Activated naive CD8-positive, alpha-beta T cell treated with anti-CD3 and anti-CD28 coated beads for 36 hours (primary cell): ENCODE measurements at places on chromosomes 5 and 9.

DNA sequence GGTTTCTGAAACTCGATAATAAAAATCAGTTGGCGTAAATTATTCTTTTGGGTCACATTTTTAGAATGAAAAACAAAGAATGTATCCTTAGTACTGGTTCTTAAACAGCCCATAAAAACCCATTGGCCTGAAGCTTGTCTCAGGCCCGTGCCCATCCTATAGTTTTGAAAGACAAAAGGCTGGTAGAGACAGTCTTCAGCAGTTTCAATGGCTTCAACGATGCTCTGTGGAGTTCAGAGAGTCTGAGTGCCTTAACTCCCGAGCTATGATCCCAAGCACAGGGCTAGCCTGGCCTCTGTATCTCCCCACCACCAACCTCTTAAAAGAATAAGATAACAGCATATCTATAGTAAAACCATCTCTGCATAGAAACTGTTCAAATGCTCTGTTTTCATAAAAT is 595.0 kb downstream of the CDH12 start:
- DNase-seq: no peak

- no peak for DNase-seq
Observed at GRCh38 chr9:71908825-71909224, 2.2 kb downstream of the ABHD17B start.

DNA sequence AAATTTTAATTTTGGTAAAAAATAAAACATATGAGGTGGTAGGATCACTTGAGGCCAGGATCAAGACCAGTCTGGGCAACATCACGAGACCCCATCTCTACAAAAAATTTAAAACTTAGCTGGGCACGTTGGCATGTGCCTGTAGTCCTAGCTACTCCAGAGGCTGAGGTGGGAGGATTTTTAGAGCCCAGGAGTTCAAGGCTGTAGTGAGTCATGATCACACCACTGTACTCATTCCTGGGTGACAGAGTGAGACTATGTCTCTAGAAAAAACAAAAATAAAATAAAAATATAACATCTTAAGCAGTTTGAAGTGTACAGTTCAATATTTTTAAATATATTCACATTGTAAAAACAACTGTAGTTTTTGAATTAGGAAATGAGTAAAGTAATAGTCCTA is 108.3 kb downstream of the SMIM15 start:
- no peak for DNase-seq

- DNase-seq: no peak
Observed at GRCh38 chr5:178555771-178556211, 34.4 kb downstream of the COL23A1 start.

GRCh38 chr9:126452106-126452505 is 125.5 kb downstream of the MVB12B start:
- DNase-seq: no peak

GRCh38 chr9:93874242-93874641 is 80.9 kb downstream of the BARX1 start:
- DNase-seq: no peak

- DNase-seq: no peak
Observed at GRCh38 chr9:14961372-14962068, 51.3 kb upstream of the FREM1 start.

DNA sequence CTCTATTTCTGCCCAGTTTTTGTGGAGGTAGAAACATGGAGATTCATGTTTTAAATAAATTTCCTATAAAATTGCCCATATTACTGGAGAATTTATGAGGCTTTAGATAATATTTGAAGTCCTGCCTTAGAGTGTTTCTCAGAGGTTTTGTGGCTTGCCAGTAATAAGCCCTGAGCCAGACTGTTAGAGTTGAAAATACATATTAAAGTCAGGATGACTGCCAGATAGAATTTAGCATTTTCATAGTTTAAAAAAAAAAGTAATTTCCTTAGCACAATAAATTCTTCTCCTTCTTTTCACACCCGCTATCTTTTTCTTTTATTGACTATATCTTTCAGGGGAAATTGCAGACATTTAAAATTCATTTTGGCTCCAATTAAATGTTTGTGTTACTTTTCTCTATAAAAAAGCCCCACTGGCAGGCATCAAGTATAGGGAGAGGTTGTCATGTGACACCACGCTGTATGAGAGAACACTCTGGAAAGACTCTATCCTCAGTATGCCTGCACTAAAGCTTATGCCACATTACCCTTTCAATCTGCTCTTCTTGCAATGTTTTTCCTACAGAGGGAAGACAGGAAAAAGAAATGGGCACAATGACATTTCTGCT is 135.2 kb downstream of the MPDZ start:
- no peak for DNase-seq

- DNase-seq: no peak
Observed at GRCh38 chr9:128610897-128611296, 45.8 kb downstream of the DYNC2I2 start.

GRCh38 chr5:3740546-3741373 is 145.1 kb downstream of the IRX1 start:
- no peak for DNase-seq

- DNase-seq: no peak
Observed at GRCh38 chr5:177124486-177124991, 9.0 kb upstream of the NSD1 start.

- DNase-seq: no peak
Observed at GRCh38 chr5:180170106-180170809, 38.8 kb downstream of the RASGEF1C start.

GRCh38 chr5:175460126-175460525 is 16.1 kb upstream of the DRD1 start:
- no peak for DNase-seq

- no peak for DNase-seq
Observed at GRCh38 chr9:109912726-109913460, 132.9 kb downstream of the PALM2AKAP2 start.

GRCh38 chr5:145946112-145946861 is 9.9 kb downstream of the SH3RF2 start:
- peak; percentile 9 for DNase-seq

DNA sequence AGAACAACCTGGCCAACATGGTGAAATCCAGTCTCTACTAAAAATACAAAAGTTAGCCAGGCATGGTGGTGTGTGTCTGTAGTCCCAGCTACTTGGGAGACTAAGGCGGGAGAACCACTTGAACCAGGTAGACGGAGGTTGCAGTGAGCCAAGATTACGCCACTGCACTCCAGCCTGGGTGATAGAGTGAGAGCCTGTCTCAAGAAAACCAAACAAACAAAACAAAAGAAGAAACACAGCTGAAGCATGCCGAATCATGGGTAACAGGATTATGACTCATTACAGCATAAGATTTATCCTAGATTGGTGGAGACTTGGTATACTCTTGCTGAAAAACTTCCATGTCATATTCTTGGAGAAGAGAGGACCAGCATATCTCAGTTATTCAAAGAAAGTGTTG is 236.7 kb upstream of the CCNH start:
- DNase-seq: no peak

- no peak for DNase-seq
Observed at GRCh38 chr5:149493316-149493715, 57.9 kb downstream of the CSNK1A1 start.

GRCh38 chr9:94464790-94465189 is 90.1 kb upstream of the PCAT7 start:
- DNase-seq: no peak

DNA sequence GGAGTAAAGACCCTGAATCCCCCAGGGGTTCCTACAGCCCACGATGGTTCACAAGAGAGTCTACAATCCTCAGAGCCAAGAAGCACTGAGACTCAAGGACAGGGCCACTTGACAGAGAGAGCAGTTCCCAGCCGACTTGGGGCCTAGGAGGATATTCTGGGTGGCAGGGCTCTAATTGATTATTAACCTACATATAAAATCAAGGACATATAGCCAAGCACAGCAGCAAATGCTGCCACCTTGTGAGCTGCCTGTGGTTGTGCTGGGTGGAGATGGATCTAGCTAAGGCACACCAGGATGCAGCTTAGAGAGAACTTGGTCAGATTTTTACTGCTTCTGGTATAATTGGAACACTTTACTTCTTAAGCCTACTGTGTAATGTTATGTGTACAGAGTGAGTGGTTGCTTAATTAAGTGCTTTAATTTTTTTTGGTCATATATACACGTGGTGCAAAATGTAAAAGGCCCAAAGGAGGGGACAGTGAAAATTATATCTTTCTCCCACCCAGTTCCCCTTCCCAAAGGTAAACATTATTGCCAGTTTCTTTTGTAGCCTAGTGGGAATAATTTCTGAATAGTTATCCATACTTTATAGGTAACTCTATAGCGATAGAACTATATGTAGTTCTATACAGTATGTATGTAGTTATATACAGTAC is 78.8 kb downstream of the F2RL2 start:
- DNase-seq: peak; percentile 44

DNA sequence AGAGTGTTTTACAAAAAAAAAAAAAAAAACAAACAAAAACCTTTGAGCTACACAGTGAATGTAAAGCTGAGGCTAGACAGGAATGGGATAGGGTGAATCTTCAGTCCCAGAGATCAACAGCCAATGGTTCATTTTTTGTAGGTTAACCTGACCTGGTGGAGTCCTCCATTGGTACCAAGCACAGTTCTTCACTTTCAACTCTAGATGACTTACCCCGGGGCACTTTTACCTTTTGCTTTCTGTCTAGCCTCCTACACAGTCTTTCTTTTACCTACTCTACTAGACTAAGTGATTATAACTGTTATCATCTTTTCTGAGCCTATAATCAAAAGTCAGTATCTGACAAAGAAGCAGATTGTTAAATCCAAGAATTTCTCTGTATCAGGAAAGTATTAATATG is 50.9 kb downstream of the ANXA2R start:
- no peak for DNase-seq

DNA sequence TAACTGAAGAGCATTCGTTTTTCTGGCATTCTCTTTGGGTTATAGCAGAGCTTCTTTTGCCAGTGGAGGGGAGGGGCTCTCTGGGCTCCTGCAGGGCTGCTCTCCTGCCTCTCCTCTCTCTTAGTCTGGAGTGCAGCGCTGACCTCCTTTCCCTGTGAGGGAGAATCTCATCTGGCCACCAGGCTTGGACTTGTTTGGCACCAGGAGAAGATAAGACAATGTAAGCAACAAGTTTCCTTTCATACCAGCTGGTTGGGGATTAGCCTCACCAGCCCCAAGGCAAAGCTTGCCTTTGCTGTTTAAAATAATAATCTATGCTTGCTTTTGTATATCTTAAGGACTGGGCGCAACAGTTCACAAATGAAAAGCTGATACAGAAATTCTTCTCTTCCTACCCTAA is 196.4 kb downstream of the TLE4 start:
- no peak for DNase-seq

DNA sequence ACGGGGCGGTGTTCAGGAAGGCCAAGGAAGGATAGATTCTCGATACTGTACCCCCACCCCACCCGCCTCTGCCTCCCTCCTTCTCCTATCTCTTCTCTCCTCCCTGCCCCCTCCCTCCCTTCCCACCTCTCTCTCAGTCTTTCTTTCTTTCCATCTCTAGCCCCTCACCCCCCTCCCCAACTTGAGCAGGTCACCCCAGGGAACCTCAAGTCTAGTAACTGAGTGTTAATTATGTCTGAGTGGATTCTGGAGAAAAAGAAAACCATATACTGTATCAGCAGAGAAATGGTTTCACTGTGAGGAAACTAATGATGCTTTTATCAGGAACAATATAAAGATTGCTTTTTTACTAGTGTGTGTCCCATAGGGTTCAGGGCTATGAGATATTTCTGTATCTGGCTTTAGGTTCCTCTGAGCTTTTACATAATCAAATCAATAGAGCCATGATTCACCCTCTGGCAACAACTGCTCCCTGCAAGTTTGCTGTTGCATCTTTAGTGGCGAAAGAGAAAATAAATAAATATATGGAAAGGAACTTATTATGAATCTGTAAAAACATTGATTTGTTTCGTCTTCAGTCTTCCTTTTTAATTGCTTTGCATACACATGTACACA is 639.7 kb downstream of the CCDC171 start:
- no peak for DNase-seq

DNA sequence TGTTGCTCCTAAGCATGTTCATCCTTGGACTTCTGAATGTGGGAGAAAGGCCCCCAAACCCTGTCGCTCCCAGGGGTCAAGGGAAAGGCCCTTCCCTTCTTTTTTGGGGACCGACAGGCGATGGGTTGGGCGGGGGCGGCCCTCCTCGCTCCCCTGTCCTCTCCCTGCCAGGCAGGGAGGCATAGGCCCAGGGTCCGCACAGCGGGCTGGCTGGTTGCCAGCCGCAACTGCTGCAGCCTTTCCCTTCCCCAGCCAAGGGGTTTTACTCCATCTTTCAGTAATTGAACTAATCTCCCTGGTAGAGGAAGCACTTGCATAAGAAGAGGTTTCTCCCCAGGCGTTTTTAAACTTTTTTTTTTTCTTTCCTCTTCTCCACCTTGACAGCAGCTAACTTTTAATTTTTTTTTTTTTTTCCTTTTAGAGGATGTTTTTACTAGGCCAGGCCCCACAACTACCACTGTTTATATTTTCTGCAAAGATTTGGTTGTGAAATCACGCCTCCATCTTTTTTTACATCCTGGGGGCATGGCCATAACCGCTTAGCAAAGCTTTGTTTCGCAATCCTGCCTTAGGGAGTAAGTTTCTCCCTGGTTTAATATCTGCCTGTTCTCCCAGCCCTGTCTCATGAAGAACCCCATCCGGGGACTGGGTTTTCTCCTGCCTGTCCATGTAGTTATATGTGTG is 216.9 kb upstream of the ZNF608 start:
- no peak for DNase-seq

DNA sequence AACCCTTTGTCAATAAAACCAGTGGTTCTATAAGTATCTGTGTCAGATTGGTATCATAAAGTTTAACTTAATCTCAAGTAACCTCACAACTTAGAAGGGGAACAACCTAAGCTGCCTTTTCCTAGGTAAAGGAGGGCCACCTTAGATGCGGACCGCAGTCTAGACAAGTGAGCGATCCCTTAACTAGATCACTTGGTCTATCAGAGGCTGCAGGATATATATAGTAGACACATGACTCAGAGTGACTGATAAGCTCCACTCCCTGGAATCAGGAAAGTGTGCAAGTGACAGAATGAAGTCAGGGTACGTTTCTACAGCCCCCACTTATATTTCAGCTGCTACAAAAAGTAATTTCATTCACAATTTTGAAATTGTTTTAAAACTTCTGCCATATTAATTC is 7.4 kb downstream of the REEP5 start:
- DNase-seq: no peak

- no peak for DNase-seq
Observed at GRCh38 chr5:172670005-172670402, 28.9 kb downstream of the NEURL1B start.

GRCh38 chr5:75663579-75664284 is 52.5 kb downstream of the ANKDD1B start:
- no peak for DNase-seq

DNA sequence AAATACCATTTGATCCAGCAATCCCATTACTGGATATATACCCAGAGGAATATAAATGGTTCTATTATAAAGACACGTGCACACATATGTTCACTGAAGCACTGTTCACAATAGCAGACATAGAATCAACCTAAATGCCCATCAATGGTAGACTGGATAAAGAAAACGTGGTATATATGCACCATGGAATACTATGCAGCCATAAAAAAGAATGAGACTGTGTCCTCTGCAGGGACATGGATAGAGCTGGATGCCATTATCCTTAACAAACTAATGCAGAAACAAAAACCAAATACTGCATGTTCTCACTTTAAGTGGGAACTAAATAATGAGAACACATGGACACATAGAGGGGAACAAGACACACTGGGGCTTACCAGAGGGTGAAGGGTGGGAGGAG is 39.4 kb downstream of the GKAP1 start:
- DNase-seq: no peak
